SK-N-MC (cell line): ENCODE measurements at places on chromosomes 11 and 22.
A peak's percentile ranks its signal among the peaks of the same experiment; 100 is the strongest.

DNA sequence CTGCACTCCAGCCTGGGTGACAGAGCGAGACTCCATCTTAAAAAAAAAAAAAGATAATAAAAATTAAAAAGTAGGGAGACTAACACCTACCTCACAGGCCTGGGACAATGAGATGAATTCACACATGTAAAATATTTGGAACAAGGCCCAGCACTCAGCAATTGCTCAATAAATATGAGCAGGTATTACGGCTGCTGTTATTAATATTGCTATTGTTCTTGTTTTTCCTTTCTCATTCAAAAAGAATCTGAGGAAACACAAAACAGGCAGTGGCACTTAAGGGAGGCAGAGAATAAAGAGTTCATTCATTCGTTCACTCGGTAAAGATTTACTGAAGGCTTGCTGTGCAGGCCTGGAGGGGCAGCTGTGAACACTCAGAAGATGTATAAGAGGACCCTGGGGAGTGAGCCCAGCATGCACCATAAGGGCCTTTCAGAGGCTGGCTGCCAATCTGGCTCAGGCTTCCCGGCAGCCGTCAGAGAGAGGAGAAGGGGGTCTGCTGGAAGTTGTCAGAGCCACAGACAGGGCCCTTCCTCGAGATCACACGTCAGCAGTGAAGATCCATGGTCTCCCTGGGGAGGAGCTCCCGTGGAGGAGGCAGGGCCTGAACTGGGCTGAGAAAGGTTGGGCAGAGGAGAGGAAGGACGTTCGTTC, 51.6 kb upstream of the TCF20 start:
- DNase-seq: peak; percentile 39

GRCh38 chr11:33761471-33761870, 12.8 kb downstream of the FBXO3 start:
- DNase-seq: no peak

DNA sequence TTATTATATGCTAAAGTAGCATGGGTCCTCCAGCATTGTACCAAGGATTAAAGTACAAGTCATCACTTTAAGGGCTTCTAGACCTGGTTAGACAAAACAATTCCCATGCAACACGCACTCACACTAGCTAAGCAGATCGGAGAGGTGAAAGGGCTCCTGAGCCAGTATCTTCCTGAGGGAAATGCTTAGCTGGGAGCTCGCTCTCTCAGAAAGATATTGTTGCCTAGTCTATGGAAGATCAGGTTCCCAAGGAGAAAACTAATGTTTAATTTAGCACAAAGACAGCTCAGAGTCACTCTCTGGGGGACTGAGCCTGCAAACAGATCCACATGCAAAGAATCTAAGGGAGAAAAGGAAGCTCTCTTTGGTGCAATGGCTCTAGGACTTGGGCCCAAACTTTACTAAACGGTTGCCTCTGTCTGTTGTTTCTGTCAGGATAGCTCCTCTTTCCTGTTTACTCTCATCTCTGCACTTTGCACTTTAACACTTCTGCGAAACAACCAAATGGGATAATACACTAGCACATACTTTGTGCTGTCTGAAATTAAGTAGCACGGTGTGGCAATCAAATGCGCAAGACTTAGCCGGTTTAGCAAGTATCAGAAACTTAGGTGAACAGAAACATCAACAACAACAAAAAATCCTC, 10.7 kb downstream of the MAML2 start:
- no peak for DNase-seq

GRCh38 chr11:110251836-110252235, 44.6 kb downstream of the RDX start:
- no peak for DNase-seq

DNA sequence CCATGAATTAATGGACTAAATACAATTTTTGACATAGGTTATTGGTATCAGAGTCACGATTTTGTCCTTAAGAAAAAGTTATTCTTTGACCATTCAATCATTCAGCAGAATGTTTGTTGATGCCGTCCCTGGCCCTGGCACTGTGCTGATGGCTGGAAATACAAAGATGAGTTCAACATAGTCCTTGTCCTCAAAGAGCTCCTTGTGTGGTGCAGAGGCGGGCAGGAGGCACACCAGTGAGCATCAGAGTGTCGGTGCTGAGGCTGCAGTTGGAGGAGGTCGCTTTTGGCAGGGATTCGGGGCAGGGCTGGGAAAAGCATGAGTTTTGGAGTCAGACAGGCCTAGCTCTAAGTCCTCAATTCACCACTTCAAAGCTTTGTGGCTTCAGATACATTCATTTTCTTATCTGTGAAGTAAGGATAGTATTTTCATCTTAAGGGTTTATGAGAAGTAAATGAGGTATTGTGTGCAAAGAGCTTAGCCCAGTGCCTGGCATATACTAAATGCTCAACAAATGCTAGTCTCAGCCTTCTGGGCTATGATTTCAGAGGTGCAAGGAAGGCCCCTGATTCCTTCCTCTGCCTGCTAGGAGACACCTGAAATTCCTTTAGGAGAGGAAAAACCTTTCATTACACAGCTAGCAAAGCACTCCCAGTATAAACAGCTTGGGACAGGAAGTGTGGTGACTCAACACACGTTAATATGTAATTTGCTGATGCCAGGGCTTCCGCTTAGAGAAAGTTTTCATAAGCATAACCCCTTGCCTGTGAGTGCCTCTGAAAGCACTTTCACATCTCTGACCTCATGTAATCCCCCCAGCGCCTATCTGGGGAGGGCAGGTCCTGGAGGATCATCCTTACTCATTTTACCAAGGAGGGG, 113.8 kb downstream of the NECTIN1 start:
- DNase-seq: no peak

- DNase-seq: no peak
Measured at GRCh38 chr11:71402878-71403277, 45.3 kb downstream of the DHCR7 start.

GRCh38 chr11:78973876-78974275, 399.2 kb upstream of the NARS2 start:
- DNase-seq: no peak

GRCh38 chr11:91209751-91210150, 986.9 kb upstream of the CHORDC1 start:
- DNase-seq: no peak

DNA sequence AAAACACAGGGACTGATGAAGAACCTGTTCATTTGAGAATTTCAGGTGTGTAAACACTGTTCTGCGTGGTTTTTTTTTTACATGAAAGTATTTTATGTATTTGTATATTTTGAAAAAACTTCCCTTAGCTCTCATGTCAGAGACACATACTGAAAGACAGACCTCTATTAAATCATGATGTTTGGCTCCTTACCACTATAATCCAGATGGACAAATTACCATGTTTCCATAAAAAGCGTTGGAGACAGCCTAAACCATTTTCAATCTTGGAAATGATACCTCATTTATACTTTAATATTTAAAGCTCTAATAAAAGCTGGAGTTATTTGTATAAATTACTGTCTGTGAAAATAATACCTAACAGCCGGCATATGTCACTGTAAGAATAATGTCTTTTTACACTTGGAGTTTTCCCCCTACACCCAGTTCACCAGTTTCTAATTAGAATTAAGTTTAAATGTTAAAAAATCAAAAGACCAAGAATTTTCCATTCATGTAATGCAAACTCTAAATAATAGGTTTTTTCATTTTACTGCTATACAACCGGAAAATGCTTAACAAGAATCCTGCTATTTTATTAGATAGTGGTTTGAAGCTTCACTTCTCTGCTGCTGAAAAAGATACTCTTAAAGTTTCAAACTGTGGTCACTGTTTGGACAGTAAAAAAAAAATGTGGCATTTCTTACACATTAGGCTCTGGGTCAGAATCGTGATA, 30.8 kb downstream of the APLP2 start:
- DNase-seq: no peak
